ENCODE measurements at places on chromosomes 11 and 22. TPM values are rescaled to one million over a fixed set of nuclear protein-coding genes. Genes with fewer than 3 reads are reported as not detected.
A peak's percentile ranks its signal among the peaks of the same experiment; 100 is the strongest.

DNA sequence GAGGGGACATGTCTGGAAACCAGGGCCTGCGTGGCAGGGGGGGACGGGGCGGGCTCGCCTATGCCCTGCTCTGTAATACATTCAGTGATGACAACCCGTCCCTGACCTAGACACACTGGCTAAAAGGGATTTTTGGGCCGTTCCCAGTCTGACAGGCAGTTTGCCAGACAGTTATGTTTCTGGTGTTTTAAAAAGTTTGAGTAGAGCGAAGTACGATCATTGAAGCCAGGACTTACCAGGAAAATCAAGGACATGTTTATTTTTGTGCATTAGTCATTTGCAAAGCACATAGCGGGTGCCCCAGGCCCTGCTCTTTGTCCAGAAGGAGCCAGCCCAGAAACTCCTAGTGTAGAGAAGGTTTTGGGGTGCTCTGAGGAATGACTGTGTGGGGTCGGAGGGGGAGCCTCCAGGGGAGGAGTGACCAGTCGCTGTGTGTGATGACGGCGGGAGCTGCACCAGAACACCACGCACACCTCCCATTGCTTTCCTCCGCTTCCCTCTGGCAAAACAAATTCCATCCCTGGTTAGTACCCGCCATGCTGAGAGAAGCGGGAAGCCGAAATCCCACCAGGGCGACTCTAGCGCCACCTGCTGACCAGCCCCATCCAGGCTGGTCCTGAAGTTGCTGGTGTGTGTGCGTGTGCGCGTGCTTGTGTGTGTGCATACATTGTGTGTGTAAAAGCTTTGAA is 50.8 kb downstream of the FBLN1 start:
- DNase-seq: peak; percentile 59

- DNase-seq: no peak
These were observed 63.6 kb downstream of the PAK1 start for GRCh38 chr11:77410076-77410827.

Gene FOLR2
- 19.6 TPM for total RNA-seq

Gene FJX1
- 8.7 TPM for total RNA-seq

DNA sequence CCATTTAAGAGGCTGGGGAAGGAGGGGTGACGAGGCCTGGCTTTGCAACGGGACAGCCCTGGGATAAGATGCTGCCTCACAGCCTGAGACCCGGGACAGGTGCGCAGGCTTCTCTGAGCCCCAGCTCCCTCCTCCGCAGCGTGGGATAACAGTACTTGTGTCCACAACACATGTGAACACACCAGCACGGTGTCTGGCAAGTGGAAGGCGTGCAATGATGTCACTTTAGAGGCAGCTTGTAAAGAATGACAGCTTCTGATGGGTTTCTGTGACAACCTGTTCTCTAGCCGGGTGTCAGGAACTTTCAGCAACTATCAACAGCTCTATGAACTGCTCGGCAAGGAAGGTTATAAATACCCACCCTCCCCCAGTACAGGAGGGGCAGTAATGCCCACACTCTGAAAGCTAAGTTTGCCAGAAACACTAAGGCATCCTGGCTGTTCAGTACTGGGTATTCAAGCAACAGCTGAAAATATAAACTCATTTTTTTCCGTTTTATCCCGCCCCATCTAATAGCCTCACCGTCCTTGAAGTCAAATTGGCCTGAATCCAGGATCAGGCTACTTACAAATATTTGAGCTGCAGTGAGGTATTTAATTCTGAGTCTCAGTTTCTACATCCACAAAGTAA is 59.7 kb downstream of the MYH9 start:
- DNase-seq: peak; percentile 50

GRCh38 chr11:122656073-122656630 is 630 bp downstream of the UBASH3B start:
- DNase-seq: peak; percentile 28

DNA sequence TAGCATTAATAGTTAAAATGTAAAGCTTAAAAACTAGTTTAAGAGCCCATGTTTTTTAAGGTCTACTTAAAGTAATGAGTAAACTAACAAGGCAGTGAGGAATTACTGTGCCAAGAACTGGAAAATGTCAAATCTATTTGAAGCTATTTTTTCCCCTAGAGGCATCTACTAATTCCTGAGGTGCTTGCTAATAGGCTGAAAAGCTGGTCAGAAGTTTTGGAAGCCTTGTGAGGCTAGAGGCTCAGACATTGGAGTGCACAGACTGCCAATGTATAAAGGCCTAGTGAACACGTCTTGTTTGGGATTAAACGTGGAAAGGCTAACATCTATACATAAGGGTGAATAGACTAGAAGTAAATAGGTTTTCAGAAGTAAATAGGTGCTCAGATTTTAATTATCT is 136.5 kb upstream of the C11orf87 start:
- no peak for DNase-seq

DNA sequence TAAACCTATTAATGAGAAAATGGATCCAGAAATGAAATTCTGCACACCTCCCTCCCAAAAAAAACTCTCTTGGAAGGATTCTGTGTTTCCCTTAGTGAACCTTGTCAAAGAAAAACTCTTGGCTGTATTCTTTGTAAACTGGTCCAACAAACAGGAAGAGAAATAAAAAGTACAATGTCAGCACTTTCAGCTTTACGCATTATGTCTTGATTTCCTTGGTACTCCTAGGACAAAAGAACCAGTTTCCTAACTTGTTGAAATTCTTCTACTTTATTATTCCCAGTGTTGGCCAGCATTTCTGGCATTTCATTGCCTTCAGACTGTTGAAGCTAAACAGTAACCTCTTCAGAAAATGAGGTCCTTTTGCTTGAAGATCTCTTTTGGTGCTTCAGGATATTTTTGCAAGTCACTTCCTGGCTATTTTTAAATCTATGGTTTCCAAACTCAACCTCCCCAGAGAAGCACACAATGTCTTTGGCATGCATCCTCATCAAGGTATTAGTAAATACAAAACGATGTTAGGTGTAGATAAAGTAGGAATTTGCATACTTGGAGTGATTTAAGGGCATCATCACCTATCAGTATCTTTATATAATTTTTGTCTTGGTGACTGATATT is 342.7 kb downstream of the AASDHPPT start:
- no peak for DNase-seq

Gene GGTLC2
- total RNA-seq: not detected

DNA sequence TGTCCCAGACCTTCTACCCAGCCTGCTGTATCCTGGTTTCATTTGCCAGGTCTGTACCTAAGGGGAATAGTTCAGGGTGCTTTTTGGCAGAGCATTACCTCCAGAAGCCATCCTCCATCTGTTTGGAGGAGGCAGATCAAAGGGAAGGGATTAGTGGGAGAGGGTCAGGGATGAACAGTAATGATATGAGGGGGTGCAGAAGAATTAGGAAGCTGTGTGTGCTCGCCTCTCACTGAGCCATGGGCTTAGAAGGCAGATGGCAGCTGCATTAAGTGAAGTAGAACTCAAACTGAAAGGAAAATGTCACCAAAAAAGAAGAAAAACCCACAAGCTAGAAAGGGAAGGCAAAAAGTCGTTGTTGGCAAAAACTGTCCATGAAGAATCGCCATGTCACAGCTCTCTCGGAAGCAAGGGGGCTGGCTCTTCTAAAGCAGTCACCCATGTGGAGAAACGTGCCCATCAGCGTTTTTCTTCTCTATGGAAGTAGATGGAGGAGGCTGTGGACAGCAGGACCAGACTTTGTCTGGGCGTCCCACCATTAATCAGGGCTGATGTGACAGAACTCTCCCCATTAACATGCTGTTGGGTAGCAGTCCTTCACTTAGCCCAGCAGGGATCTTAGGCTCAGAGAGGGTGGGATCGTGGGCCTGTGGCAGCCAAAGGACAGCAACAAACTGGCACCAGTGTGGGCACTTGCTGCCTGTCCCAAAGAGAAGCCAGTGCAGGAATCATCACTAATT is 46.8 kb downstream of the CEP164 start:
- no peak for DNase-seq

GRCh38 chr22:23068832-23069385 is 1.4 kb upstream of the GNAZ start:
- DNase-seq: no peak

- DNase-seq: no peak
These were observed 108.2 kb upstream of the ARHGAP42 start for GRCh38 chr11:100578831-100579311.

DNA sequence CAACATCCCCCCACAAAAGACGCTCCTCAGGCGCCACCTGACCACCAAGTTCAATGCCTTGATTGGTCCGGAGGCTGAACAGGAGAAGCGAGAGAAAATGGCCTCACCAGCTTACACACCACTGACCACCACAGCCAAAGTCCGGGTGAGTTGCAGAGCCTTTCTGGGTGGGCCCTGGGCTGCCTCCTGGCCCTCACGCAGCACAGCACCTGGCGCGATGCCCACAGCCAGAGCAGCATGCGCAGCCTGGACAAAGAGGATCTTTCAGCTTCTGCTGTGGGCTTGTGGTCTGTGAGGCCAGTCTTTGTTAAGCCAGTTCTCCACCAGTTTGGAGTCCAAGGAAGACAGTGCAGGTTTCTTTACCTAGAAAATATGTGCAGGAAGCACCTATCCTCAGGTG is 21.6 kb downstream of the CYB5R2 start:
- no peak for DNase-seq

DNA sequence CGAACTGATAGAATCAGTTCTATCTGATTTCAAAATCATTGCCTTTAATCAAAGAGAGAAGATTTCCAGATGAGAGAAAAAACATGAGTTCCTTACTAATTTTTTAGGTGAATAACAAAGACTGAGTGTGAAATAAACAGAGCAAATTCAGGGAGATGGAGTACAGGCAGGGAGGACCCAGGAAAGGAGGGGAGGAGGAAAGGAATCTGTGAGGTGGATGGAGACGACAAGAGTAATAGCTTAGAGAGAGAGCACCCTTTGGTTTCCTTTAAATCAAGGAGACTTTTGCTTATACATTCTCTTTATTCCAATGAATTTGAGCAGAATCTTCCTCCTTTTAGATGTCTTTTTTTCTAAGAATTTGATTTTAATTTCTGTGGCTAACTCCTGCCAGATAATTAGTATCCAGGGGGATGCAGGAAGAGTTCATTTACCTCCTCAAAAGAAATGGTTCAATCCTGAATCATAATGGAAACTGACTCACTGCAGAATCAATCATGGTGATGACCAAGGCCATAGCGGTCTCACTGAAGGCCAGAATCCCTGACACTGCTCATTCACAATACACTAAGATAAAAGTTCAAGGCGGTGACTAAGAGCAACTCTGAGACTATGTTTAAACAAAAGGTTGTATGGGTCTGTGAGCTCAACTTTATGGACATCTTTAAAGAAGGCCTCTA is 234.0 kb upstream of the ZC3H12C start:
- no peak for DNase-seq

- DNase-seq: no peak
These were observed 45.7 kb downstream of the NAT10 start for GRCh38 chr11:34151166-34151565.

DNA sequence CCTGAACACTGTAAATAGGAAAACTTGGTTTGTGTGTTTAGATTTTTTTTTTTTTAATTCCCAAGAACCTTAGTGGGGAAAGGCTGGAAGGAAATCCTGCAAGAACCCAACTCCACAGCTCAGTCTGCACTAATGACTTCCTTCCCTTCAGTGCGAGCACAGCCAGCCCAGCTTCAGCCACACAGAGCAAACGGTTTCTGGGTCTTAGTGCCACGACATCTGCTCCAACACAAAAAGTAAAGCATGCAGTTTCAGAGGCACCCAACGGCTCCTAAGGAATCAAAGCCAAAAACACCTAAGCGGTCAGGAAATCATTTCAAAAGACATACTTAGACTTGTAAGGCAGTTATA is 236.1 kb downstream of the TTC28 start:
- DNase-seq: peak; percentile 82

DNA sequence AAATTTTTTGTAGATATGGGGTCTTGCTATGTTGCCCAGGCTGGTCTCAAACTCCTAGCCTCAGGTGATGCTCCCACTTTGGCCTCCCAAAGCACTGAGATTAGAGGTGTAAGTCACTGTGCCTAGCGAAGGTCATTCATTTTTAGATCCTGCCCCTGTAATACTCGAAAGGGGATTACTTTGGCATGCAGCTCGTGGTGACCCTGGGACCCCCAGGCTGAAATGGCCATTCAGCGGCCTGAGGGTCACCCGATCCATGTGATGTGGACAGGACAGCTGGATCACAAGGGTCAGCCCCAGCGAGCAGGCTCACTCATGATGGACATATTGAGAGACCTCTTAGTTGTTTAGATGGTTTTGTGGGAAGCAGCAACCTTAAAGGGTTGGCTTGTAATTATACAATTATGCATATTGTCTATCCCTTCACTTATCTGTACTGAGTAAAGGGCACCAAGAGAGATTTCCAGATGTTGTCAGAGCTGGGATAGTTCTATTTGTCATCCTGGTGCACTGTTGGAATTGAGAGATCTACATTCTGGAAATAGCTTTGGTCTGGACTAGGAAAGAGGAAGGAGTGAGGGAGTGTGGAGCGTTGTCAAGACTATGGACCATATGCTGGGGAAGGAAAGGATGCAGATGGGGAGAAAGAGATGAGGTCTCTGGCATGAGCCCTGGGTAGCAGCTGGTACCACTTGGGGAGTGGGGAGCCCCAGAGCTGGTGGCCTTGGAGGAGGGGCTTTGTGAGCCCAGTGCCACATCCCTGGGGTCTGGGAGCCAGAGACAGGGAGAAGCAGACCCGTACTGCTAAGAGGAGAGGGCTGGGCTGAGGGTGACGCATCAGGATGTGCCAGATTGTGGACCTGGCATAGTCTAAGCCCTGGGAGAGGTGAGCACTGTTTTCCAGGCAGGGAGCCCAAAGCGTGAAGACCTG is 15.5 kb downstream of the RHBDD3 start:
- no peak for DNase-seq

DNA sequence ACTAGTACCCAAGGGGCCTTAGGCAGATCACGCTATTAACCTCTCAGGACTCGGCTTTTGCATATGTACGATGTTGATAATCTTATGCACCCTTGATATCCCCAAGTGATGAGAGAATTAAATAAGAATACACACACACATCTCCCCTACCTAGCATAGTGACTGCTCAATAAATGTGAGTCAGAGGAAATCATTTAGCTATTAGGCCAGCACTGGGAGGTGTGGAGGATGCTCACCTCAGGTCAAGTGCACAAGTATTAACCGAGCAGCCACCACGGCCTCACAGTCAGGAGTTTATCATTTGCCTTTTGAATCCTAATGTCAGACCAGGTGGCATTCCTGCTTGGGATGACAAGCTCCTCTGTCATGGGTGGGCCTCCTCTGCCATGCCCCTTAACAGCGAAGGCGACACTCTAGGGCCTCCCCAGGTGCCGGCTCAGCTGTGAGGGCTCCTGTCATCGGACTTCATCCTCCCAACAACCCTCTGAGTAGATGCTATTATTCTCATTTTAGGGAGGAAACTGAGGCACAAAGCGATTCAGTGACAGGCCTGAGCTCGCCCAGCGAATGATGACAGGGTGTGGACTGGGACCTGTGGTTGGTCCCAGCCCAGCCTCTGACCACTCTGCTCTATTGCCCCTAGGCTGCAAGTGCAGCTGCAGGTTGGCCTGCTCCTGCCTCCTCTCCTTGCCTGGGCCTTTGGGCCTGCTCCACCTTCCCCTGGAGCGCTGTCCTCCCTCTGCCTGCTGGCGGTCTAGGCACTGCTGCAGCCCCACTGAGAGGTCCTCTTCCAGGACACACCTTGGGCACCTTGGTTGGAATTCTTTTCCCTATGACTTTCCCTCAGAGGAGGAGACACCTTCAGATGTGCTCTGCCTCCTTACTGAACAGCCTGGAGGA is 5.0 kb upstream of the SOX10 start:
- DNase-seq: no peak

Gene LRRC56
- 0.90 TPM for total RNA-seq

Gene MMP3
- total RNA-seq: 1.4 TPM

Gene APOL4
- total RNA-seq: 33.9 TPM

- DNase-seq: no peak
These were observed 115.6 kb downstream of the PTPRJ start for GRCh38 chr11:48095779-48096470.

Gene RIBC2
- total RNA-seq: 3.1 TPM

GRCh38 chr11:47280860-47281259 is 10.9 kb downstream of the MADD start:
- DNase-seq: no peak

All from urinary bladder (tissue), 4 donors.